ENCODE measurements at places on chromosomes 1 and 21.

DNA sequence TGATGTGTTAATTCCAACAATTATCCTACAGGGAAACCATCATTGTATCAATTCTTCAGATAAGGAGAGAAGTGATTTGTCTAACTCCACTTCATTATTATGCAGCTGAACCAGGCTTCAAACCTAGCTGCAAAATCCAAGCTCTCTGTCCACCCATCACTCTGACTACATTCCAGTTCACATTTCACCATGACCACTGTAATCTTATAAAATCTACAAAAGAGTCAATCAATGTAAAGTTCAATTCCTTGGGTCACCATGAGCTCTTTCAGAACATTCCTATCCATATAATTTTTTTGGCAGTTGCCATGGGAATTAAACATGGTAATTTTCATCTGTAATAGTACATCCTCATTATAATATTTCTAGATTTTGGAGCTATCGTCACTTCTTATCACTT, 100.9 kb downstream of the PLPPR5 start:
- peak; percentile 4 for DNase-seq

- peak; percentile 57 for DNase-seq
Measured at GRCh38 chr1:91791691-91792488, 94.1 kb downstream of the TGFBR3 start.

DNA sequence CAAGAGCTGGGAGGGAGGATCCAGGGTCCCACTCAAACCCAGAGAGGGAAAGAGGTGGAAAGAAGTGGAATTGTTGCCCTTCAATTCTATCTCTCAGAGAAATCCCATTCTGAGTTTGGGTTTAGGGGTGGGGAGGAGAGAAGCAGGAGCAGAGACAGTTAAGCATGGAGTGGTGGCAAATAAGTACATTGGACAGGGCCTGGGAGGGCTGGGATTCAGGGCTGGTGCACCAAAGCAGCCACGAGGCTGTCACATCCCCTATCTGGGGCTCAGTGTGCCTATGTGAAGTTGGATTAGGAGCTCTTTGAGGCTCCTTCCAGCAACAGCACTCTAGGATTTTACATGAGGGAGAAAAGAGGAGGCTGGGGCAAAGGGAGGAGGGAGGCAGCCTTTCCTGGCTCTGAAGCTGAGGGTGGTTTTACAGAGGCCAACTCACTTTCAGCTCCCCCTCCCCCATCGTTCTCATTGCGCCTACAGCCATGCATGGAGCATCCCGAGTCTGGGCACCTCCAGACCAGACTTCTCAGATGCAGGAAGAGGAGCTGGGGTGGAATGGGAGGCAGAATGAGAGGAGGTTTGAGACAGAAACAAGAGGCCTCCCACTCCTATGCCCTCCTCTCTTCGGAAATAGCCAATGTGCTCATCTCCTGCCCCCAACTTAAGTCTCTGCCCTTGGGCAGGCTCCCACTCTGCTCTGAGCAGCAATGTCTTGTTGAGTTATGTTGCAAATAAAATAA, 3.0 kb upstream of the SYT6 start:
- DNase-seq, result no peak

- DNase-seq, result peak; percentile 24
Measured at GRCh38 chr1:209433649-209434031, 149.9 kb upstream of the CAMK1G start.

DNA sequence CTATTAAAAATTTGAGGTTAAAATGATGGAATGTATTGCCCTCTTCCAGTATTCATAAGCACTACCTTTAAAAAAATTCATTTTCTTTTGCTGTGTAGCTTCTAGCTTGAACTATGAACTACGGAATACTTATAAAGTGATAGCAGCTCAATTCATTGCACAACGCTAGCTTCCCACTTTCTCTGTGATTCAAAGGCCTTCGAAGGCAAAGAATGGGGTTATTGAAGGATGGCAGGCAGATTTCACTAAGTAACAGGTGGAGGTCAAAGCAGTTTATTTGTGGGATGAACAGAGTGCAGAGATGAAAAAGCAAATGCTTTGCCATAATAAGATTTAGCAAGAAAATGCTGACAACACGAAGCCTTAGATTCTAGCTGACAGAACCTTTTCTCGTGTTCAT, 290.6 kb downstream of the NFIA start:
- no peak for DNase-seq

DNA sequence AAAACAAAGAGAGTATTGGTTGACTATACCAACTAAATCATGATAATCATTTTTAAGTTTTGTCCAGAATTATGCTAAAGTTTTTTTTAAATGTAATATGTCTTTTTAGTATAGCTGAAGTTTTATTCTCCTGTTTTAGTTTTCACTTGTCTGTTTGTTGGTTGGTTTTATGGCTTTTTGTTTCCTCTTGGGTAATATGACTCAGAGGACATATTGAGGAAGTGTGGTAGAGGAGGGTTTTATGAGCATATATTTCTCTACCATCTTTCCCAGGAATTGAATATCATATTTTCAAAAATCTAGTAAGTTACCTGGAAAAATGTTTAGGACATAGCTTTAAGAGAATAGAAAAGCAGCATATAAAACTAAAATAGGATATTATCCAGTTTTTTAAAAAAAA, 68.6 kb upstream of the MCOLN3 start:
- DNase-seq, result peak; percentile 16

DNA sequence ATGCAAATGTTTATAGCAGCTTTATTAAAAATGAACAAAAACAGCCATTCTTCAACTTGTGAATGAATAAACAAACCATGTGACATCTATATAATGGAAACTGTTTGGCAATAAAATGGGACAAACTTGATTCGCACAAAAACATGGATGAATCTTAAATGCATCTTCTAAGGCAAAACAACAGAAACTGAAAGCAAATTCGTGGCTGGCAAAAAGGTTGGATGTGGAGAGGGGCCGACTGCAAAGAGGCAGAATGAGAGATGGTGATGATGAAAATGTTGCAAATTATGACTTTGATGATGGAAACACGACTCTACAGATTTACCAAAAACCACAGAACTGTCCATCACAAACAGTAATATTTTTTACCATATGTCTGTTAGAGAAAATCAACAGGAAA, 327.0 kb upstream of the NR5A2 start:
- DNase-seq, result no peak

DNA sequence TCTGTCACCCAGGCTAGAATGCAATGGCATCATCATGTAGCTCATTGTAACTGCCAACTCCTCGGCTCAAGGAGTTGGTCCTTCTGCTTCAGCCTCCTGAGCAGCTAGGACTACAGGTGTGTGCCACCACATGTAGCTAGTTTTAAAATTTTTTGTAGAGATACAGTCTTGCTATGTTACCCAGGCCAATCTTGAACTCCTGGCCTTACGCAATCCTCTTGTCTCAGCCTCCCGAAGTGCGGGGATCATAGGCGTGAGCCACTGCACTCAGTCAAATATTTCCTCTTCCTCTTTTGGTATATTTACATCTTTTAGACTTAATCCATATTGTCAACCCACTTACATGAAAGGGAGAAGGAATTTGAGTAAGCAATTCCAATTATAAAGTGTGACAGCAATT, 121.1 kb downstream of the EVI5 start:
- DNase-seq, result no peak

- no peak for DNase-seq
Measured at GRCh38 chr1:30904191-30904961, 4.2 kb downstream of the SDC3 start.

DNA sequence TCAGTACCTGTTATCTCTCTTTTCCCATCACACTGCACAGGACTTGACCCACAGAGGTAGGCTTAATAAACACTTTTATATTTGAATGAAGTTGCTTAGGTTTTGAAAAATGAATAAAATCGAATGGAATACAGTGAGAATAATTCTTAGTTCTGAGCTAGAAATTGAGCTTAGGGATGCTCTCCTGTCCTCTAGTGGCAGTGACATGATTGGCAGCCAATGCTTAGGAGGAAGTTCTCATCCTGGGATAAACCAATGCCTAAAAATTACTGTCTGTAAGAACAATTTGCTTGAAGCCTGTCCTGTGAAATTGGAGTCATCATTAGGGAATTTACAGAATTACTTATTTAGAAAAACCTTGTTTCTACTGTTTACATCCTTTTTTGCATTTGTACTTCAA, 21.3 kb upstream of the CYP4X1 start:
- no peak for DNase-seq

- peak; percentile 38 for DNase-seq
Measured at GRCh38 chr1:58896246-58897183, 112.7 kb upstream of the JUN start.

DNA sequence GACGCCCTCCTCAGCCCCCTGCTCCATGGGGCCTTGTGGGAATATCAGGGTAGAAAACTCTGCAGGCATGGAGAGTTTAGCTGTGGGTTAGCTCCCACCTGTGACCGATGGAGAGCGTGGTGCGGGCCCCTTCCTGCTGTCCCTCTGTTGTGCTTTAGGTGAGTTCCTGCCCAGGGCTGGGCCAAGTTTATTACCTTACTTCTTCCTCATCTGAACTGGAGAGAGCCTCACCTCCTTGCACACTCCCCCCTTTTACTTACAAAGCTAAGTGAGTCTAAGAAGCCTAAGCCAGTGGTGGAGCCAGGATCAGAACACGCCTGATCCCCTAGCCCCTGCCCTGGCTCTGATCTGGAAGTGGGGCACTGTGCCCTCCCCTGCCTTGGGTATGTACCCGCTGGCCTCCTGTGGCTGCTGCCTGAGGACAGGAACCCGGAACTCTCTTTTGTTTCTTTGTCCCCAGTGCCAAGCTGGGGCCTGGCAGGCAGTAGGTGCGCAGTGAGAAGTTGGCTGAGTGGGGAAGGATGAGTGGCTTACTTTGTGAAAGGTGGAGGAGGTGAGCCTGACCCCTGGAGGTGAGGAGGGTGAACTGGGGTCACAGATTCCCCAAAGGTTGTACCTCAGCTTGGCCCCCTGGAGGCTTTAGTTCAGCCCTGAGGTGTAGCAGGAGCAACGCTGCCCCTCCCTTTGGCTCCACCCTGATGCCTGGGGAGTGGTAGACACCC, 32.9 kb downstream of the ARHGEF10L start:
- no peak for DNase-seq

GRCh38 chr1:17878837-17879236, 123.7 kb downstream of the ACTL8 start:
- DNase-seq, result peak; percentile 89

DNA sequence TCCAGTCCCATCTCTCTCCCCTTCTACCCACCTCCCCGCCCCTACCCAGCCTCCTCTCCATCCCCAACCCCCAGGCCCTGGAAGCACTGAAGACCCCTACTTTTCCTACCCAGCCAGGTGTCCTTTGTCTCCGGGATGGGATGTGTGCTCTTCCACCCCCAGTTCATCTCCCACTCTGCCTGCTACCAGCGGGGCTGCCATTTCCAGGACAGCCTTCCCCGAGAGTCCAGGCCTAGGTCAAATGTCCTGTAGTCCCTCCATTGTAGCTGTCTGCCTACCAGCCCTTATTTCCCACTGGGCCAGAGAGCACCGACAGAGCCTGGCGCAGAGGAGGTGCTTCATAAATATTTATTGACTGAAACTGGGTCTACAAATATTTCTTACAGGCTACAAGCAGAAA, 72.0 kb upstream of the TLR5 start:
- DNase-seq, result no peak

DNA sequence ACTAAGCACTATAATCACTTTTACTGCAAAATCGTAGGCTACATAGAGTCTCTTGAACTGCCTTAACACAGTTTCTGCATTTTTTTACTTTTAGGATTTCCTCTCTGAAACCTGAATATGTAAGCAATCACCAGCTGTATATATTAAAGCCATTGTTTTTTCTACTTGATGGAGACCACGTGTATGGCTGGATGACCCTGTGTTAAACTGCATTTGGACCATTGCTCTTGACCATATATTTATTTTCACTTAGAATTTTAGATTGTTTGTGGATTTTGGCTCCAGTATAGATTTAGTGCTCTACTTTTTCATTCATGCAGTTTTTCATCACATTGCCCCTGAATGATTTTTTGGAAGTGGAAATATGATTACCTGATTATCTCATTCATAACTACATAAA, 320.5 kb upstream of the SGIP1 start:
- no peak for DNase-seq

- no peak for DNase-seq
Measured at GRCh38 chr1:32216566-32216965, 5.6 kb downstream of the TMEM234 start.

GRCh38 chr1:78095593-78095992, 49.8 kb downstream of the GIPC2 start:
- DNase-seq, result peak; percentile 94

DNA sequence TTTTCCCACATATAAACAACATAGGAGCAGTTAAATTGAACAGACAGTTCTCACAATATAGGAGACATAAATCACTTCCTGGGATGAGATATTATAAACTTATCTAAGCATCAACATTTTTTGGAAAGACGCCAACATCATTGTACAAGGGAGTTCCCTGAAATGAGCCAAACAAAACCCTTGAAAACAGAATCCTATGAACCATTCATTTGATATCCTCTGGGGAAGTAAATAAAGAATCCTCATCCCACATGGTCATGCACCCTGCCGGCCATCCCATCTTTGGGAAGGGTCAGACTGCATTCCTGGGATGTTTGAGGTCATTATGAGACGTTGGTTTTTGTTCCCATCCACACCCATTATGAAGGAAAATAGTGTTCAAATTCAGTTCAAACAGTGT, 111.8 kb upstream of the USP25 start:
- peak; percentile 67 for DNase-seq

GRCh38 chr1:119091618-119092017, 48.8 kb downstream of the WARS2 start:
- no peak for DNase-seq

- peak; percentile 55 for DNase-seq
Measured at GRCh38 chr1:178168536-178168935, 74.6 kb downstream of the RASAL2 start.
